ENCODE measurements at places on chromosomes 3 and 15. TPM values are rescaled to one million over a fixed set of nuclear protein-coding genes. Genes with fewer than 3 reads are reported as not detected.
A peak's percentile ranks its signal among the peaks of the same experiment; 100 is the strongest.

LSM3 gene
- total RNA-seq = 17.8 TPM

CPB1 gene
- not detected for total RNA-seq

PP2D1 gene
- total RNA-seq = not detected

GRCh38 chr15:63610209-63610841 lies 13.1 kb downstream of the FBXL22 start:
- peak; percentile 92 for DNase-seq

DNA sequence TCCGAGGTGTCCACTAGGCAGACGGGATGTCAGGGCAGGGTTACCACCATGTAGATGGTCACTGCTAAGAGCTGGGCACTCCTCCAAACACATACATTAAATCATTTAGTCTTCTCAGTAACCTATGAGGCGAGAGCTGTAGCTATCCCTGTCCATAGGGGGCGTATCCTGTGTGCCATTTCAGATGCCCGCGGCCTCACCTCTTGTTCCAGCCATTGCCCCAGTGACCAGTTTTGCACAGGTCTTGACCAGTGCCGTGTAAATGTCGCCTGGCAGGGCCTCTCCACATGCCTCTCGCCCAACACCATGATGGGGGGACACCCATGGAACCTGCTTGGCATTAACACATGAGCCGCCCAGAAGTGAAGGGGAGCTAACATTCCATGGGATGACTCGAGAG lies 20.8 kb upstream of the SRP14 start:
- DNase-seq = no peak

SLC4A7 gene
- 35.8 TPM for total RNA-seq

- DNase-seq = no peak
Measured at GRCh38 chr3:106067711-106068110, 198.9 kb upstream of the CBLB start.

DNA sequence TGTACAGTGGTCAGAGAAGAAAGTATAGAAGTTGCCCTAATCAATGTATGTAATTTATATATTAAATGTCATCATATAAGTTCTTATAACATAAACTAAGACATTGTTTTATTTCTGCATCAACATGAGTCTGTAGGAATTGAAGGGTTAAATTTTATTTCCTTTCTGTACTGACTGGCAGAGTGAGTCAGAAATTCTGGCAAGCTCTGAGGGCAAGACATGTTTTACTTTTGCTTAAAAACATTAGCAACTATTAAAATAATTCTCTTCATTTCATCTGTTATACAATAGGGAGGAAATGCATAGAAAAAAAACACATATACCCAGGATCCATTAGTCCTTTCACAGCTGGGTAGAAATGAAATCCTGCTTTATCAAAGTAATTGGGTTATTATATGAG lies 171.4 kb upstream of the ALCAM start:
- DNase-seq = no peak

DNA sequence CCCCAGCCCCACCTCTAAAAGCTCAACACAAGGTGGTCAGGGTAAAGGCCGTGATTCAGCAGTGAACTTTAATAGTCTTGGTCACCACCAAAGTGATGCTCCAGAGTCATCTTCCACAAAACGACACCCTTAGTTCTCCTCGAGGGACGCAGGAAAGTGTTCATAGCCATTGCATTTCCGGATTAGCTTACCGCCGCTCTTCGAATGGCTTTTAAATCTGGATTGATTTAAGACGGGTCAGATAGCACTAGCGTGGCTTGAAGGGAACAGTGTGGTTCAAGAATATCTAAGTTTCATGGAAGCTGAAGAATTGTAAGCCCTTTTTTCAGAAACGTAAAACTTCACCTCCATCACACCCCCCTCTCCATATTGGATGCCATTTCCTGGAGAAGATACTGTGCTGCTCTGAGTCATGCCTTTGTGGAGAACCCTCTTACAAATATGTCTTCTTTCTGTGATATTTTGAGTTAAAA lies 829 bp downstream of the RNF7 start:
- DNase-seq = peak; percentile 41

GRCh38 chr3:157789162-157789561 lies 285.9 kb upstream of the VEPH1 start:
- no peak for DNase-seq

DNA sequence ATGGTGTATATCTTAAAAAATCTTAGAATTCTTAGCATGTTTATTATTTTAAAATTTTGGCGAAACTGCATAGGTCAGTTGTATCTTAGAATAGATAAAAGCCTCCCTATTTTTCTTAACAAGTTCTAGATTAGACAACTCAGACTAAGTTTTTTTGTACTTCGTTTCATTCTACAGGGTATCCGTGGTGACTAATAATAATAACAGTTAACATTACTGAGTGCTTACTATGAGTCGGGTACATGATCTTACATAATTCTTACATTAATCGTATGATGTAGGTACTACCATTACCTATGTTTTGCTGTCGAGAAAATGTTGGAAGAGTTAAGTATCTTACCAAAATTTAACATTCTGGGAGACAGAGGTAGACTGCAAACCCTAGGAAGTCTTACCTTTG lies 60.7 kb downstream of the UBE2E2 start:
- no peak for DNase-seq

GRCh38 chr3:73080216-73080966 lies 18.9 kb downstream of the EBLN2 start:
- DNase-seq = no peak

FAM81A gene
- 21.2 TPM for total RNA-seq

AP3B2 gene
- 0.74 TPM for total RNA-seq

DNA sequence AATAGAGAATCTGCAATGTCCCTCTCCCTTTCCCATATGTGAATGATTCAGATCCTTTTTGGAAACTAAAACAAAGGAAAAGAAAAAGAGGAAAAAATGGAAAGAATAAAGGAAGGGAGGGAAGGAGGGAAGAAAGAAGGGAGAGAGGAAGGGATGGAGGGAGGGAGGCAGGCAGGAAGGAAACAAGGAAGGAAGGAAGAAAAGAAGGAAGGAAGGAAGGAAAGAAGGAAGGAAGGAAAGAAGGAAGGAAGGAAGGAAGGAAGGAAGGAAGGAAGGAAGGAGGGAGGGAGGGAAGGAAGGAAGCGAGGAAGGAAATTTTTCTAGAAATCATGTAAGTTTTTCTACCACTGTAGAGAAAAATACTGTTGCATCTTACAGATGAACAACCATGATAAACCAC lies 215.0 kb upstream of the CBLB start:
- no peak for DNase-seq

AGBL1 gene
- not detected for total RNA-seq

- DNase-seq = no peak
Measured at GRCh38 chr3:149662240-149662887, 4.5 kb upstream of the WWTR1 start.

- DNase-seq = no peak
Measured at GRCh38 chr3:46196261-46196957, 11.7 kb downstream of the CCR1 start.
